Lower leg skin (tissue), 4 donors: ENCODE measurements at places on chromosomes 13 and 19. TPM values are rescaled to one million over a fixed set of nuclear protein-coding genes. Genes with fewer than 3 reads are reported as not detected.

The CBY2 gene
- total RNA-seq: not detected

- no peak for DNase-seq
Observed at GRCh38 chr13:75841905-75842304, 205.8 kb downstream of the LMO7 start.

- no peak for DNase-seq
Observed at GRCh38 chr13:74452881-74453280, 318.7 kb upstream of the KLF12 start.

The PIP5K1C gene
- 26.6 TPM for total RNA-seq

GRCh38 chr13:21344662-21345176 lies 114.4 kb downstream of the ZDHHC20 start:
- DNase-seq: no peak

DNA sequence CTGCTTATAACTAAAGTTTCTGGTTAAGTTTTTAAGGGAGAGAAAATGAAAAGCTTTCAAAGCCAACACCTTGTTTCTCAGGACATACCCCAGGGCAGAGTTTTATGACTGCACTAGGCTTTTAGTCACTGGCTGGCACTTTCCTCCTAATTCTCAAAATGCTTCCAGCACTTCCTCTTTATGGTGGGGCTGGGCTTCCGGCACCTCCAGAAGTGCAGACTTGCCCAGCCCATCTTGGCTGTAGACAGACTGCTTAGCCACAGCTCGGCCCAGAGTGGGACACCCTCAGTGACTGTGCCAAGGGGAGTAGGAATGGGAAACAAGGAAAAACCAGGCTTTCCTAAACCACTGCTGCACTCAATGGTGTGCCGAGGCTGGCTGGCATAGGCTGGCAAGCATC lies 23.2 kb upstream of the GTF3A start:
- DNase-seq: no peak

The PRDX2 gene
- total RNA-seq: 266 TPM

The MCEMP1 gene
- not detected for total RNA-seq

The OR7A5 gene
- total RNA-seq: 1.9 TPM
